Stimulated activated CD4-positive, alpha-beta T cell treated with anti-CD3 and anti-CD28 coated beads, Interleukin-4, amount 100 ng/mL, for 24 hours (primary cell): ENCODE measurements at places on chromosomes 1 and 21.

DNA sequence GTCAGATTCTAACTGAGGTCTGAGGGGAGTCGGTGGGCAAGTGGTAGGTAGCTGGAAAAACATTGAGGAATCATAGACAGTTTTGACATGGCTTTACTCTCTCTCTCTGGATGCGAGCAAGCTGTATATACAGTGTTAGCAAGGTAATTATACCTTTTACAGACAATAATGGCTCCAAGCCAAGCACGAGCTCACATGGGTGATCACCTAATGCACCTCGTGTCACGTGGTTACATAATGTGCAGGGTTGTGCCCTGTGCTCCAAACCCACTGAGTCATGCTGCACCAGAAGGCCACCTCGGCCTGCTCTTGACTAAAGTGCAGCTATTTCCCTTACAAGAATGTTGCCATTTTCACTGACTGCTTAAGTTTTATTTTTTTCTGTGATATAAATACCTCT lies 7.6 kb upstream of the CLCA2 start:
- DNase-seq: no peak

GRCh38 chr1:101728029-101728428 lies 268.7 kb downstream of the OLFM3 start:
- DNase-seq: no peak

DNA sequence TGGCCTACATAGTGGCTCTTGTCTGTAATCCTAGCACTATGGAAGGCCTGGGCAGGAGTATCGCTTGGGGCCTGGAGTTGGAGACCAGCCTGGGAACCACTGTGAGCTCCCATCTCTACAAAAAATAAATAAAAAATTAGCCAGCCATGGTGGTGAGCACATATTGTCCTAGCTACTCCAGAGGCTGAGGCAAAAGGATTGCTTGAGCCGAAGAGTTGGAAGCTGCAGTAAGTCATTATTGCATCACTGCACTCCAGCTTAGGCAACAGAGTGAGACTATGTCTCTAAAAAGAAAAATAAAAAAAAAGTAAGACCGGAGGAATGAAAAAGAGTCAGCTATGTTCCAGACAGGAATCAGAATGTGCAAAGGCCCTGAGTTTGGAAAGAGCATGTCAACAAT lies 115.3 kb downstream of the CYYR1 start:
- DNase-seq: no peak

DNA sequence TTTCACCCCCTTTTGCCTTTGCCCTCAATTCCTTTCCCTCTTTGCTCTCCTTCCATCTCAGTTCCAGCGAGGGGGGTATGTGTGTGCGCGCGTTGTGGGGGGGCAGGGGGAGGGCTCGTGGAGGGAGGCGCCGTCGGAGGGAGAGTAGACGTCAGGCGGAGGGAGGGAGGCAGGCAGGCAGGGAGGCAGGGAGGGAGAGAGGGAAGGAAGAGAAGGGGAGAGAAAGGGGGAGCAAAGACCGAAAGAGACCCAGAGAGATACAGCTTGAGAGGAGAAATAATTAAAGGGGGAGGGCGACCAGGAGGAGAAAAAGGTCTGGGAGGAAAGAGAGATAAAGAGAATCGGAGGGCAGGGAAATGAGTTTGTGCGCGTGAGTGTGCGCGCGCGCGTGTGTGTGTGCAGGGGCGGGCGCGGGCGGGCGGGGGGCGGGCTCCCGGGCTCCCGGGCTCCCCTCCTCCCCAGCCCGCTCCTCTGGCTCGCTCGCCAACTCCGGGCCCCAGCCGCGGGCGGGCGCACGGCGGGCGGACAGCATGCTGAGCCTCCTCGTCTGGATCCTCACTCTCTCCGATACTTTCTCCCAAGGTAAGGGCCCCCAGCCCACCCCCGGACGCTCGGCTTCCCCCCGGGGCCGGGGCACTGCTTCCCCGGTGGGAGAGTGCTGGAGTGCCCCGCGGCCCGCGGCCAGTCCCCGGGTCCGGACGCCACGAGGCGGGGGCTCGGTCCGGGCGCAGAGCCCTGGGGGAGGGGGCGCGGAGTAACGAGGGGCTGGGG lies at the start of gene KIRREL1:
Gene KIRREL1 (plus strand): TSS at position 499 of the 771 bp plus-strand sequence. CDS start 32 bp downstream, at position 531.
- DNase-seq: no peak

GRCh38 chr1:3598051-3598491 lies 13.2 kb downstream of the MEGF6 start:
- DNase-seq: no peak

- no peak for DNase-seq
Observed at GRCh38 chr1:211781260-211781659, 49.3 kb downstream of the LPGAT1 start.

DNA sequence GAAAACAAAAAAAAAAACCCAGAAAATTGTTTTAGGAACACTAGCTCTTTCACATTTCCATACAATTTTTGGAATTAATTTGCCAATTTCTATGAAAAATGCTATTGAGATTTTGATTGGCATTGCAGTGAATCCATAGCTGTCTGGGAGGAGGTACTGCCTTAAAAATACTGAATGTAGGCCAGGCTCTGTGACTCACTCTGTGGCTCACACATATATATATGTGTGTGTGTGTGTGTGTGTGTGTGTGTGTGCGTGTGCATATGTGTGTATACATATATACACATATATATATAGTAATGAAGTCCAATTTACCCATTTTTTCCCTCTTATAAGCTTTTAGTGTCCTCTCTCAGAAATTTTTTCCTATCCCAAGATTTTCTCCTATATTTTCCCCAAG lies 214.2 kb upstream of the DMRTA2 start:
- DNase-seq: no peak

GRCh38 chr1:86648255-86648654 lies 56.1 kb upstream of the SH3GLB1 start:
- no peak for DNase-seq

GRCh38 chr21:14560555-14560954 lies 14.4 kb upstream of the SAMSN1 start:
- no peak for DNase-seq

DNA sequence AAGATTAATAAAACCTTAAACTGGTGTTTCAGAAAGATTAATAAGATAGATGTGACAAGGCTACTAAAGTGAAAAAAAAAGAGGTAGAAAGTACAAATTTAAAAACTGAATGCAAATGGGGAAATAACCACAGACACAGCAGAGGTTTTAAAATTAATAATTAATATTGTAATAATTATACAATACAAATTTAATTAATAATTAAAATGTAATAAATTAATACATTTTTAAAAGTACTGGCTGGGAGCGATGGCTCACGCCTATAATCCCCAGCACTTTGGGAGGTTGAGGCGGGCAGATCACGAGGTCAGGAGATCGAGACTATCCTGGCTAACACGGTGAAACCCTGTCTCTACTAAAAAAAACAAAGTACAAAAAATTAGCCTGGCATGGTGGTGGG lies 26.8 kb downstream of the CD2 start:
- DNase-seq: no peak
